IMR-90 (cell line): ENCODE measurements at places on chromosomes 1 and 21.

DNA sequence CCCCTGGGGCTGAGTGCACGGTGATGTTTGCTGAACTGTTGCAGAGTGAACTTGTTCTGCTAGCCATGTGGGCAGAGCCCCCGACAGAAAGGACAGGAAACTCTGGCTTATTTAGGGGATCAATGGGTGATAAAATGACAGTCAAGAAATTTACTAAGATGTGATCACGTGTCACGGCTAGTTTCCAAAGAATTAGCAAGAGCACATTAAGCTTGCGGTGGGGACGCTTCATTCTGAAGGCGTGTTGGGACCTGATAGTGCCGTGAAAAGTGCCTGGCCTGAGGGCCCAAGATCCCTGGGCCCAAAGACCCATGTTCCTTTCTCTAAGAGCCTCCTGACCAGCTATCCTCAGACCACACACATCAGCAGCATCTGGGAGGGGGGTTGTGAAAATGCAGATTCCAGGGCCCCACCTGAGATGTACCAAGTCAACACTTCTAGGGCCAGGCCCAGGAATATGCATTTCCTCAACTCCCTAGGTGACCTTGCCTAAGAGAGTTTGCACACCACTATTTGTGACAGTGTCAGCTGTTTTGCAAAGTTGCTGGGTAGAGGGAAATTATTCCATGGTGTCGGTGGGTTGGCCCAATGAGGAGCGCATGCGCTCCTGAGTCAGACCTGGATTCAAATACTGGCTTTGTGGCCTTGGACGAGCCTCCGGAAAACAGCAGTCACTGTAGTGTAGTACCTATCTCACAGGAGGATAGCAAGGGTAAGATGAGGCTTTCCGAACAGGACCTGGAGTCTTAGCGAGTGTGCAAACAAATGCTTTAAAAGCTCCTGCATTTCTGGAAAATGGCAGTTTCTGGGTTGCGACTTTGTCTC, 77.5 kb downstream of the SPSB1 start:
- DNase-seq: no peak

GRCh38 chr1:102628109-102628613, 480.2 kb downstream of the COL11A1 start:
- no peak for DNase-seq

GRCh38 chr1:7566417-7567375, 204.4 kb upstream of the VAMP3 start:
- DNase-seq: no peak

GRCh38 chr1:55055951-55056631, 16.7 kb downstream of the PCSK9 start:
- DNase-seq: no peak

DNA sequence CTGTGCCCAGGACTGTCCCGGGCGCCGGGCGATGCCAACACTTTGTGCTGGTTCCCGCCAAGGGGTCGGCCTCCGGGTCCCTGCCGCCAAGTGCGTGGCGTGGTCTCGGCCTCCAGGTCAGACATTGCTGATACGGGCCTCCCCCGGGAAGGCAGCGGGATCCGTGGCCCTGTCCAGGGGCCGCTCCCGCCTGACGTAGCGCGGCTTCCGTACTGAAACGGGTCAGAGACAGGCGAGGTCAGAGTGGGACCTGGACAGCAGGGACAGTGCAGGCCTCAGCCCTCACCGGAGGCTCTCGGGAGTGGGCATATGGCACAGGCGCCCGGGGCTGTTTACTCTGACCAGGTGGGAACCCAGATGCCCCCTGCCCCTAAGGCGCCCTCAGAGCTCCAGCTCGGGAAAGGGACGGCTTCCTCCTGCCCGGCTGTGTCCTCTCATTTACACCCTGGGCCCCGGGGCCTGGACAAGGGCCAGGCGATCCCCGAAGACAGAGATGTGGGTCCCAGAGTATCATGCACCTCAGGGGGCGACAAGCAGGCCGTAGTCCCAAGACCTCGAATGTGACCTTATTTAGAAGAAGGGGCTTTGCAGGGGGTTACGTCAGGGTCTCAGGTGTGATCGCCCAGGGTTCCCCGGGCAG, 8.8 kb upstream of the RNF223 start:
- no peak for DNase-seq

- DNase-seq: no peak
These were observed 4.3 kb upstream of the CD1D start for GRCh38 chr1:158176399-158176798.

DNA sequence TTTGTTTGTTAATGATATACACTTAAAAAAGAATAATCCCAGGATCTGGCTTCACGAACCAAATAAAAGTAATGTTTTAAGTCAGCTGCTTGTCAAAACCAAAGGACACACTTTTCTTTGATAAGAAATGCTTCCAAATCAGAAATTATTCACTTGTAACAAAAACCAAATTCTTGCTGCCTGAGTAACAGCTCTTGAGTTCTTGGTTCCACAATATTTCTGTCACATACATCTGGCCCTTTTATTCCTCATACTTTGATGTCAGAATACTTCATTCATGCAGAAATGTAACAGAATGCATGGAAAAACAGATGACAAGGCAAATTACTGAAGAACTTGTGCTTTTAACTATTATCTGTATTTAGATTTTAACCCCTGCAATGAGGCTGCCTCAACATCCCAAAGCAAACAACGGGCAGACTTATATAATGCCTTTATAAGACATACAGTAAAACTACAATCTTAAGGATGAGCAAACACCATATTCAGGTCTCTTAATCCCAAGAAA, 1.5 kb downstream of the VAMP4 start:
- DNase-seq: peak; percentile 33
